ENCODE measurements at places on chromosomes 3 and 15.
A peak's percentile ranks its signal among the peaks of the same experiment; 100 is the strongest.

DNA sequence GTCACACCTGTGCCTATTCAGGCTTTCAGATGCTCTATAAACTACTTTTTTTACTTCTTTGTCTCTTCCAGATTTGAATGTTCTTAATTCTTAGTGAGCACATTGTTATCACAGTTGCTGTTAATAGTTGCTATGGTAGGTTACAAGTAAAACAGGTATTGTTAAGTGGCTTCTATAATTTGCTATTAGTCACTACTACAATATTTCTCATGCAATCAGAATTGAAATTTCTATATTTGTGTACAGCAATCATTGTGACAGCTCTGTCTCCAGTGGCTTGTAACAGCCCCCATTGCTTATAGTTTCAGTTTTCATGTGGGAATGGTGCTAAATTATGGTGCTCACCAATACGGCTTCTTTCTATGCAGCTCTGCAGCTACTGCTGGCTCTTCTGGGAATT is 318.4 kb upstream of the GOLIM4 start:
- DNase-seq, result no peak

DNA sequence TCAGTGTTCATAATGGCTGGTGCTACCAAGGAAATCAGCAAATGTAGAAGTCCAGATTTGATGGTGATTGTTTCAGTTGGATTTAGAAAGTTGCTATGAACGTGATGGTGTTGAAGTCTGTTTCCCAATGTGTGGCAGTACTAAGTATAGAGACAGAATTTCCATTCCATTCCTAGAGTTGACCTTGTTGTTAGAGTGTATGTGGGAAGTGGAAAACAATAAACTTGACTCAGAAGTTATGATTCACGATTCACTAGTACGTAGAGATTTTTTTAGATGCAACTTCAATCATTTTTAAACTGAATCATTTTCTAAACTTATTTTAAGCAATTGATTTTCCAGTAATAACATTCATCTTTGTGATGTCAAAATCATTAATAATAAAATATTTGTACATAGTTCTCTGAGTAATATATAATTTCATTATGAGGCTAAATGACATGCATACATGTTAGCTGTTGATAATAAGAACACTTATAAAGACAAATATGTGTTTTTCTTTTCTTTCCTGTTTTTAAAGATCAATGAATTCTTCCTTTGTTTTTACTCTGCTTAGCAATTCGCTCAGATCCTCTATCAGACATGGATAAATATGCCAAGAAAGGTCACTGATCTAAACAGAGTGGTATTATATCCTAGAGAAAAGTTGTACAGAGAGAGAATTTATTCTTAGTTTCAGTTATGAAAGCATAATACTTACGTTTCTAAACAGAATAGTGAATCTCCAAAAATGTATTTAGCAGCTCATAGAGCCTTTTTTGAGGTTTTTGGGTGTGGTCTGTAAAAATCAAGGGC is 108.8 kb upstream of the GPR149 start:
- DNase-seq, result no peak

- no peak for DNase-seq
Measured at GRCh38 chr15:67037694-67038093, 27.7 kb upstream of the SMAD3 start.

GRCh38 chr3:169041677-169042171 is 621.8 kb downstream of the MECOM start:
- no peak for DNase-seq

- peak; percentile 64 for DNase-seq
Measured at GRCh38 chr3:186931532-186932280, 1.4 kb downstream of the ST6GAL1 start.

GRCh38 chr15:74136540-74136813 is 6.1 kb downstream of the ISLR2 start:
- DNase-seq, result no peak

GRCh38 chr3:20904671-20905070 is 718.7 kb upstream of the SGO1 start:
- DNase-seq, result no peak

DNA sequence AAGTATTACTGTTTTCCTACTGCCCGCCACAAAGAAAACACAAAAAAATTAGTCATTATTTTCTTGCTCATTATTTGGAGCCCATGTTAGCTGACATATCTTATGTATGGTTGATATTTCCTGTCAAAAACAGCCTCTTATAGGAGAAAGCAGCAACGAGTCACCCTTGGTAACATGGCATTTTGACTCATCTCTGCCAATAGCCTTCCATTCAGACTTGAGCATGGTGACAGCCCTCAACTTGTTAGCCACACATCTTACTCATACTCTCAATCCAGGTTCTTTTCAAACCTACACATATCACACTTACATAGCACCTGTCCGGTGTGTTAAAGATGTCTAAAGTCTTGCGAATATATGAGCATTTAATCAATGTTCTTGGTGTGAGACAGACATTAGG is 109.4 kb upstream of the SAMMSON start:
- no peak for DNase-seq

DNA sequence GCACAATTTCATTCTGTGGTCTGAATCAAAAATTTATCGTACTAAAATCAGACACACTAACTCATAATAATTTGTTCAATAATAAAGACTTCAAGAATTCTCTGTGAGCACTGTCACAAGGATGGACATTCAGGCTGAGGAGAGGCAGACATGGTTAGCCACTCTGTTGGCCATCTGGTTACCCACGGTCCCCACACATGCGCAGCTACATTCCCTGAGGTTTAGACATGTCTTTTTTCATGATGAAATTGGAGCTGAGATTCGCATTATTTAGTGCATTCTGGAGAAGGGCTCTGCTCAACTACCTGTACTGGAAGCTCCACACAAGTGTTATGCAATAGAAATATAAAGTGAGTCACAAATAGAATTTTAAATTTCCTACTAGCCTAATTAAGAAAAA is 156.9 kb downstream of the SUCNR1 start:
- DNase-seq, result no peak

DNA sequence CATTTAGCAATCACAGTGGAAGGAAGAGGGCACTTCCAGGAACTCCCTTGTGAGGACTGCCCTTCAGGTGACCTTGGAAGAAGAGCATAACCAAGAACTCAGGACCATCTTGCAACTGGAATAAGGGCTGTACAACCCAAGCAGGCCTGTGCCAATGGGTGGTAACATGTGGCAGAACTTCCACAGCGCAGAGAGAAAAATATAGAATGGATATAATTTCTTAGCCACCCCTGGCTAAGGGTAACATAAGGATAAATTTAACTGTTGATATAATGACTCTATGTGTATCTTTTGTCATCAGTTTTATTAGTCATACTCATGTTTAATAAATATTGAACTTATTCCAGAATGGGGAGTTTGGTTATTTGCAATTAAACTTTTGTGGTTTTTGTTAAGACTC is 13.4 kb upstream of the MFSD1 start:
- DNase-seq, result no peak

DNA sequence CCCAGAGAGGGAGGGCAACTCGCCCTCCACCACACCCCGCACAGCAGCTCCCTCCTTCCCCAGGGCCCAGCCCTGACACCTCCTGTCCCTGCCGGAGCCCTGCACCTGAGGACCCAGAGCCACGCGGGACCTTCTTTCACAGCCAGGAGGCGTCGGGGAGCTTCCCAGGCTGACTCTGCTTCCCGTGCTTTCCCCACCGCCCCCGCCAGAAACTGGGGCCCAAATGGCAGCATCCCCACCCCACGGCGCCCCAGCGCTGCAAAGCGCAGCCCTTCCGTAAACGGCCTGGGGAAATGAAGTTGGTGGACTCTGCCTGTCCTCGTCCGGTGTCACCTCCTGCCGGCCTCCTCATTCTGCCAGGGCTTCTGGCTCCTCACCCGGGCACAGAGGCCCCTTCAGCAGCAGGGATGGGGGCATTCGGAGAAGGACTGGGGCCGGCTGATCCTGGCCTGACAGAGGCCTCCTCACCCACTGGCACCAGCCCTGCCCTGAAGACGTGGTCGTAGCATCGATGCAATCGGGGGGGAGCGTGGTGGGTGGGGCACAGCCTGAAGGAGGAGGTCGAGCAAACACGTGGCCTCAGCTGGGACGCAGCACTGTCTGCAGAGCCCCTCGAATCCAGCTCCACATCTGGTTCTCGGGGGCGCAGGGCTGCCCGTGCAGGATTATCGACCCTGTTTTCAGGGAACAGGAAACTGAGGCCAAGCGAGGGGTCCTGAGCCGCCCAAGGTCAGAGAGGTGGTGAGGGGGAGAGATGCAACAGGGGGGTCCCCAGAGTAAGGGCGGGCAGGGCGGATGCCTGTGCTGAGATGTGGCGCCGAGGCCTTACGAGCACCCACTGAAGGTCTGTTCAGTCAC is 235.4 kb downstream of the XXYLT1 start:
- peak; percentile 76 for DNase-seq

GRCh38 chr15:88104357-88104756 is 152.2 kb downstream of the NTRK3 start:
- no peak for DNase-seq

DNA sequence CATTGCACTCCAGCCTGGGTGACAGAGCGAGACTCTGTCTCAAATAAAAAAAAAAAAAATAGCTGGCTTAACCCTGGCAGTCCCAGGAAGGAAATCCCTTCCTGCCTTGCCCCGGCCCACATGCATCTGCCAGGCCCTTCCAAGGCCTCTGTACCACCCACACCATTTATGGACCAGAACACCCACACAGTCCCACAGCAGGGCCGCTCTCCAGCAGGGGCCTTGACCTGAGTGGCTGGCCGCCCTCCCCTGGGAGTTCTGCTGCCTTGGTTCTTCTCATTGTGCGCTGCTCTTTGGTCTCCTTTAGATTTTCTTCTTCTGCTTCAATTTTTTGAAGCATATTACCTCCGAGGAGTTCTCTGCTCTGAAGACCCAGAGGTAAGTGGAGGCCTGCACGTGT is 16.1 kb upstream of the CPNE9 start:
- DNase-seq, result no peak

GRCh38 chr3:33364060-33364459 is 76.1 kb downstream of the UBP1 start:
- no peak for DNase-seq

- DNase-seq, result no peak
Measured at GRCh38 chr3:84983490-84983889, 24.7 kb downstream of the CADM2 start.

- DNase-seq, result no peak
Measured at GRCh38 chr3:20141316-20141715, 44.7 kb downstream of the SGO1 start.

Data from H9 (cell line).